Chondrocyte (in vitro differentiated cells): ENCODE measurements at places on chromosomes 6 and 20.
A peak's percentile ranks its signal among the peaks of the same experiment; 100 is the strongest.

DNA sequence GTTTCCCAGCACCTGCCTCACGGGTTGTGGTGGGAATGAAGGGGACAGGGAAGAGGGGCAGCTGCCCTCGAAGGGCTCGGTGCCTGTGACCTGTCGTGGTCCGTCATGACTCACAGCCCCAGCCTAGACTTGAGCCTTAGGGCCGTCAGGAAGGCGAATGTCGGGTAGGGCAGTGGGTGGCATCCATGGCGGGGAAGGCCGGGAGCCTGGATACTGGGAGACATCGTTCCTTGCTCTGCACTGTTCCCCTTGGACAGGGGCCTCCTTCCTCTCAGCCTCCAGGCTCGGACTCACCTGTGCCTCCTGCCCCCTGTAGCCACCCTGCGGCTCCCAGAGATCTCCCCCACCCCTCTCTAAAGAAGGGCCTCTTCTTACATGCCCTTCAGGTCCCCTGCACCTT, 52.2 kb upstream of the APCDD1L start:
- H3K27me3 ChIP-seq, result no peaks in the 10 kb centered on the region
- H3K27ac ChIP-seq, result peak overlapping the region; percentile 2
- H3K4me3 ChIP-seq, result no peak overlapping the region
- peaks cover 48% of the 10 kb centered on the region for H3K4me1 ChIP-seq
- peak; percentile 73 for DNase-seq

DNA sequence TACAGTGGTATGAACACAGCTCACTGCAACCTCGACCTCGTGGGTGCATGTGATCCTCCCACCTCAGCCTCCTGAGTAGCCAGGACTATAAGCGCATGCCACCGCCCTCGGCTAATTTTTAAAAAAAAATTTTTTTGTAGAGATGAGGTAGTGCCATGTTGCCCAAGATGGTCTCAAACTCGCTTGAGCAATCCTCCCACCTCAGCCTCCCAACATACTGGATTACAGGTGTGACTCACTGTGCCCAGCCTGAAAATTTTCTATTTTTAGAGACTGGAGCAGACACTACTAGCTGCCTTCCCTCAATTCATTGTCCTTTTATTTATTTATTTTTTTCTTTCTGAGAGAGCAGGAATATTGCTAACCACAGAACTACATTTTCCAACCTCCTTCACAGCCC, 20.3 kb upstream of the GTF3C6 start:
- H3K27me3 ChIP-seq, result no peaks in the 10 kb centered on the region
- H3K4me3 ChIP-seq, result no peak overlapping the region
- no peaks in the 10 kb centered on the region for H3K36me3 ChIP-seq
- no peaks in the 10 kb centered on the region for H3K4me1 ChIP-seq
- DNase-seq, result no peak

DNA sequence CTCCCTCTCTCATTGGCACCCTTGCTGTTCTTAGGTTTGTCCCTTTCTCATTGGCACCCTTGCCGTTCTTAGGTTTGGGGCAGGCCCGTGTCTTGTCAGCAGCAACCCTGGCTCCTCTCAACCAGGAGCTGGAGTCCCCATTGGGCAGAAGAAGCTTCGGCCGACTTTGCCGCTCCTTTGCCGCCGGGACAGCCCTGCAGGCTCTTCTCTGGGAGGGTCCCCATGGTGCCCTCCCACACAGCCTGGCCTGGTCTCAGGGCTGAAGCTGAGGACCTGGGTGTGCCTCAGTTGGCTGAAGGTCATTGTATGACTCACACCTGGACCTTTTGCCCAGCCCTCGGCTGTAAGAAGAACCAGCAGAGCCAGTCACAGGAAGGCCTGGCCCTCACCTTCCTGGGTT, 59.6 kb downstream of the PPP1R14C start:
- no peak overlapping the region for H3K4me3 ChIP-seq
- H3K27me3 ChIP-seq, result no peaks in the 10 kb centered on the region
- peaks cover 6% of the 10 kb centered on the region for H3K4me1 ChIP-seq
- DNase-seq, result no peak
- no peaks in the 10 kb centered on the region for H3K36me3 ChIP-seq
- H3K27ac ChIP-seq, result no peak overlapping the region

- H3K27me3 ChIP-seq, result no peaks in the 10 kb centered on the region
- H3K4me1 ChIP-seq, result peaks cover 2% of the 10 kb centered on the region
- no peak overlapping the region for H3K4me3 ChIP-seq
- no peak overlapping the region for H3K27ac ChIP-seq
Measured at GRCh38 chr6:92399911-92400310, 1019.4 kb downstream of the EPHA7 start.

DNA sequence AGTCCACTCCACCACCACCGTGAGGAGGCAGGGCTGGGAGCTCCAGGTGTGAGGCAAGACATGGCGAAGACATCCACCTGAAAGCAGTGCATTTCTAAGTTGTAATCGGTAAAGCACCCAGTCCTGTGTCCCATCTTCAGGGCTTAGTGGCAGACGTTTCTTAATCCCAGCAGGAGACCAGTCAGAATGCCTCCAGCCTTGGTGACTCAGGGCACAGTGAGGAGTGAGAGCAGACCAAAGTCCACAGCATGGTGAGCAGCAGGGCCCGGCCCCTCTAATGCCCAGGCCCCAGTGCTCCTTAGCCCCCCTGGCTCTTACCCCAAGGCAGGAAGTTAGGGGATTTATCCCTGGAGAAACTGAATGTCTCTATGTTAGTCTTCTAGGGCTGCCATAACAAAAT, 183.9 kb downstream of the SYNDIG1 start:
- H3K27ac ChIP-seq, result peak overlapping the region; percentile 32
- DNase-seq, result peak; percentile 46
- no peak overlapping the region for H3K4me3 ChIP-seq
- H3K36me3 ChIP-seq, result peaks cover 2% of the 10 kb centered on the region

GRCh38 chr6:79713701-79714322, 82.7 kb downstream of the SH3BGRL2 start:
- H3K4me1 ChIP-seq, result no peaks in the 10 kb centered on the region
- H3K27ac ChIP-seq, result no peak overlapping the region
- H3K27me3 ChIP-seq, result peaks cover 24% of the 10 kb centered on the region
- DNase-seq, result no peak
- H3K36me3 ChIP-seq, result no peaks in the 10 kb centered on the region
- H3K4me3 ChIP-seq, result no peak overlapping the region

DNA sequence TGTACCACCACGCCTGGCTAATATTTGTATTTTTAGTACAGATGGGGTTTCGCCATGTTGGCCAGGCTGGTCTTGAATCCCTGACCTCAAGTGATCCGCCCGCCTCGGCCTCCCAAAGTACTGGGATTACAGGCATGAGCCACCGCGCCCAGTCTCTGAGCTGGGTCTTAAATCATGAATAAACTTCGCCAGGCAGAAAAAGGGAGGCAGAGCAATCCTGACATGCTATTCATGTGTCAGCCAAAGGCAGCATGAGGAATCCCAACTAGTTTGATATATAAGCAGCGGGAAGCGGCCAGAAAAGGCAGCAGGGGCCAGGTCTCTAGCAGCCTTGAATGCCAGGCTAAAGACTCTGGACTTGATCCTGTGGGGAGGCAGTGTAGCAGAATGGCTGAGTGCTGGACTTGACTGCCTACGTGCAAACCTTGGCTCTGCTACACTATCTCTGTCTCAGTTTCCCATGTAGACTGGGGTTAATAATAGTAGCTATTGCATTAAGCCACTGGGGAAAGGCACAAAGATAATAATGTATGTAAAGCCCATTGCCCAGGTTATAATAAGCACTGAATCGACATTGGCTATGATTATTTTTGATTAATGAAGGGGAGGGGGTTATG, 1.8 kb downstream of the PROCR start:
- H3K4me1 ChIP-seq, result peaks cover 12% of the 10 kb centered on the region
- no peak for DNase-seq
- H3K36me3 ChIP-seq, result no peaks in the 10 kb centered on the region
- H3K27me3 ChIP-seq, result peaks cover 1% of the 10 kb centered on the region
- no peak overlapping the region for H3K4me3 ChIP-seq

- H3K36me3 ChIP-seq, result no peaks in the 10 kb centered on the region
- no peaks in the 10 kb centered on the region for H3K4me1 ChIP-seq
- no peak overlapping the region for H3K4me3 ChIP-seq
Measured at GRCh38 chr20:59578436-59579403, 25.6 kb upstream of the PHACTR3 start.

DNA sequence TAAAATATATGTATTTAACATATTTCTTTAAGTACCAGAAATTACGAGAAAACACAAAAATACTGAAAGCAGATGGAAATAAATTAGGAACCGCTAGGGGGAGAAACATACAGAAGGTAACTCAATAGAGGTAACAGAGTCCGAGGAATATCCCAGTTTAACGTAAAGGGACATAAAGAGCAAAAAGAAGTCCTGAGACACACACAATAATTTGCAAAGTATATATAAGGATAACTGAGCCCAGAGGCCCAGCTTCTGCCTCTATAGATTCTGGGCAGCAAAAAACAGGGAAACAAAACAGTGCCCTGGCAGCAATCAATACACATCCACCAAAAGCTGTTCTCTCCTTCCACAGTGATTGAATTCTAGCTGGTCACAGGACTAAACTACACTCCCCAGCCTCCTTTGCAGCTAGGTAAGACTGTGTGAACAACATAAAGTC, 15.1 kb downstream of the TBC1D32 start:
- DNase-seq, result no peak
- H3K27me3 ChIP-seq, result no peaks in the 10 kb centered on the region
- peaks cover 3% of the 10 kb centered on the region for H3K4me1 ChIP-seq
- peaks cover 12% of the 10 kb centered on the region for H3K36me3 ChIP-seq
- no peak overlapping the region for H3K4me3 ChIP-seq

- H3K36me3 ChIP-seq, result no peaks in the 10 kb centered on the region
- no peak for DNase-seq
- H3K4me1 ChIP-seq, result peaks cover 31% of the 10 kb centered on the region
- H3K4me3 ChIP-seq, result no peak overlapping the region
Measured at GRCh38 chr20:47509685-47510084, 8.0 kb downstream of the NCOA3 start.
